NCI-H1092 (cell line): ENCODE measurements at places on chromosomes 1 and 21.

DNA sequence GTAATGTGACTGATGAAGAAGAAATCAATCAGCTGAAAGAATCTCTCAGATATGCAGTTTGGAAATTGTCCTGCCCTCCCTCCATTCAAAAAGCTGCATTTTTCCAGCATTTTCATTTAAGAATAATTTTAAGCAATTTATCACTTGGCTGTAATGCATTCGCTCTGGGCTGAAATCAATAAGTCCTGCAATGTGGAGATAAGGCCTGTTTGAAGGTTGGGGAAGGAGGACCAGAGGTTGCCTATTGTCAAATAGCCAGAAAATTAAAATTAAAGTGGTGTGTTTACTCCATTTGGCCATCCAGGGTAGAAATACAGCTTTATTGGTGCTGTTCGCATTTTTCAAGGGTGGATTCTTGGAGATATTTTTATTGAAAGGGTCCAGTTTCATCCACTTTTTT is 187.6 kb upstream of the NFIA start:
- DNase-seq: no peak

DNA sequence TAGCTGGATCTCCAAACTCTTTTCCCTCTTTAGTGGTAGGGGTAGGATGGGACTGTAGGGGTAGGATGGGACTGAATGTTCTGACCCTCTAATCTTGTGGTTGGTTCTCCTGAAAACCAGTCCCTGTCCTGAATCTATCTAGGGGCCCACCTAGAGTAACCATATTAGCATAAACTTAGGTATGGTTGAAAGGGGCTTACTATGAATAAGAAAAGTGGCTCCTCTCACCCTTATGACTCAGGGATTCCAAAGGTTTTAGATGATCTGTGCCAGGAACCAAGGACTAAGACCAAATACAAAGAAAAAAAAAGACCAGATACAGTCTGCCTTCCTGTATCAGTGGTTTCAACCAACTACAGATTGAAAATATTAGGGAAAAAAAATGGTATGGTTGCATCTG is 28.9 kb downstream of the RNF2 start:
- no peak for DNase-seq

- DNase-seq: no peak
Observed at GRCh38 chr21:45465611-45466329, 60.8 kb downstream of the COL18A1 start.

DNA sequence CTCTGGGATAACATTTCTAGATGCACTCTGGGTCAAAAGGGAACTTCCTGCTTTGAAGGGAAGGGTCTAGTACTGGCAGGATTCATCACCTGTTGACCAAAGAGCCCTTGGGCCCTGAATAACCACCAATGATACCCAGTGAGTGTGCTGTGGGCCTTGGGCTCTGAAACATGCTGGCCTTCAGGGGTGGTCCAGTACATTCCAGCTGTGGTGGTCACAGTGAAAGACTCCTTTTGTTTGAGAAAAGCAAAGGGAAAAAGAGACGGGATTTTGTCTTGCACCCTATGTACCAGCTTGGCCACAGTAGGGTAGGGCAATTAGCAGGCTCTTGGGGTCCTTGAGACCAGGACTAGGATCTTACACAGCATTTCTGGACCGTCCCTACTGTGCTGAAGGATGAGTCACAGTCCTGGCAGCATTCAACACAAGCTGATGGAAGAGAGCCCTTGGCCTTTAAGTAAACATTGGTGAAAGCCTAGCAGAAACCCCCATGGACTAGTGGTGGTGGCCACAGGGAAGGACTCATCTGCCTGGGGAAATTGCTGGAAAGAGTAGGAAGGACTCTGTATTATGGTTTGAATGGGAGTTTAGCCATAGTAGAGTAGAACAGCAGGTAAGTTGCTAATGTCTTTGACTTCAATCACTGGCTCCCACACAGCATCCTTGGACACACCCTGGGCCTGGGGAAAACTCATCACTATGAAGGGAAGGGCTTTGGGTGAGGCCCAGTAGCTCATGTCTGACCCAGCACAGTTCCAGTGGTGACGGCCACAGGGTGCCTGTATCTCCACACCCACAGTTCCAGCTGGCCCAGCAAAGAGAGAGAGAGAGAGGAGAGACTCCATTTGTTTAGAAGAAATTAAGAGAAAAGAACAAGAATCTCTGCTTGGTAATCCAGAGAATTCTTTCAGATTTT is 87.5 kb downstream of the COL24A1 start:
- no peak for DNase-seq

- no peak for DNase-seq
Observed at GRCh38 chr1:110487726-110488125, 31.2 kb downstream of the KCNA10 start.

GRCh38 chr1:85602571-85602970 is 22.0 kb downstream of the CCN1 start:
- no peak for DNase-seq

DNA sequence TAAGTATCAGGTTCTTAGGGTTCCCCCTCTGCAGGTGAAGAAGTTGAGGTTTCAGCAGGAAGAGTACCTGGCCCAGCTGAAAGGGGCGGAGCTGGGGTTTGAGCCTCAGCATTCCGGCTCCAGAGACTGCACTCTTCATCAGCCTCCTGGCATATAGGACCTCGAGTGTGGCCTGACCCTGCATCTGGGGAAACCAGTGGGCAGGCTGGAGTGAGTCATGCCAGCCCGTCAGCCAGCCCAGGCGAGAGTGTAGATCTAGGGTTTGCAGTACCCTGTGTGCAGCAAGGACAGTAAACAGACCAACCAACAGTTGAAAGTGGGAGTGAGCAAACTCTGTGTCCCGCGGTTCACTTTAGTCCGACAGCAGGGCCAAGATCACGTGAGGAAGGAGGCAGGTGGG is 14.1 kb downstream of the MFSD2A start:
- DNase-seq: no peak

DNA sequence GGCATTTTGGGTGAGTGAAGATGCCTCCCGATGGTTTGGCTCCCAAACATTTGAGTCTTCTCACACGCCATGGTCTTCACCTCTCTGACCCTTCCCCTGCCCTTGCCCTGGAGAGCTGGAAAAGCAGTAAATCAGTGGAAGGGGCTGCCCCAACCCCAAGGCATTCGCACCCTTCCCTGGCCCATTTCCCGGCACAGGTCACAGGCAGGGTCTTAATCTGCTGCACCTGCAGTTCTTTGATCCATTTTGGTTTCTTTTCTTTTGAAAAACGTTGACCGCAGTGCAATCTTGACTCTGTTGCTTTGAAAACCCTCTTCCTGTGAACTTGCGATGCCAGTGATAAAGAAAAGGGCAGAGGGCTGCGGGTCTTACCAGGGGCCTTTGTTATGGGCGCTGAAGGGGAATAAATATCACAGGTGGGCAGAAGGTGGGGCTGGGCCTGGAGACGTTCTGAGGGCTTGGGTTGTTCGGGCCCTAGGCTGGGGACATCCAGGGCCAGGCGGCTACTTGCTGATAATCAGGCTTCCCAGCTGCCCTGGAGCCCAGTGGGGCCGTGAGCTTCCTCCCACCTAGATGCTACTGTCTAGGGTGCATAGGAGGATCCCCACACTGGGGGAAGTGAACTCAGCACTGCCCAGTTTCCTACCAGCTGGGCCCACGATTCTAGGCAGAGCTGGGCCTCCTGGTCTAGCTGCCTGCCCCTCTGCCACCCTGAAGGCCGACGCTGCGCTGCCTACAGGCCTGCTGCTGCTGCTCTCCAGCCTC is 38.6 kb upstream of the EPS8L3 start:
- no peak for DNase-seq

GRCh38 chr1:209405183-209405814 is 178.2 kb upstream of the CAMK1G start:
- DNase-seq: no peak
